Nephron progenitor cell (in vitro differentiated cells): ENCODE measurements at places on chromosomes 16 and 17.

DNA sequence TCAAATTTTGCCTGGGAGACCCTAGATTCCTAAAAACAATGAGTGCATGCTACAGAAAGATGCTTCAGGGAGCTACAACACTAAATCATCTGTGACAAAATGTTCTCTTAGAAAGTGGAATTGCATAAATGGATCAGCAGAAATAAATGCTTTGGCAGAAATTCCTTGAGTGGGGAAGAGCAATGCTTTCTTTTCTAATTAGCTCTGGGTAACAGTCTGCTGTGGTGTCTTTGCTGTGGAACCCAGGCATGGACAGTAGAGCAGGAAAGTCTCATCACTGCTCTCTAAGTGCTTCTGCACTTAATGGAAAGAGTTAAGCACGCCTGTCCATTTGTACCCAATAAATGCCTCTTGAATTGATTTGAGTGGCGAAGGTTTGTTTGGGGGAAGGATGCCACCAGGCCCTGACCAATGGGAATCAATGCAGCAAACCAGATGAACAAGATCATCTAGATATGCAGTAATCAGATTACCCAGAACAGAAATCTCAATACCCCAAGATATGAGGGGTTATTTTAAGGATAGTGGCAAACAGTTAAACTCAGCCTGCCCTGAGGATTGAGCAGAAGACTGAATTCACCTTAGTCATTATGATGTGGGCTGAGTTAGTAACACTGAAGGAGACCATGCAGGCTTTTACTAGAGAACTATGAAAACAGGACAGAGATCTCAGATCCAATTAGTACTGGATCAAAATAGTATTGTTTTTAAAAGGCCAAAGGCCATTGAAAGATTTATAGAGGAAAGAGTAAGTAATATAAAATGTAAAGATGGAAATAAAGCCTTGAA is 13.6 kb downstream of the HLF start:
- DNase-seq = no peak

DNA sequence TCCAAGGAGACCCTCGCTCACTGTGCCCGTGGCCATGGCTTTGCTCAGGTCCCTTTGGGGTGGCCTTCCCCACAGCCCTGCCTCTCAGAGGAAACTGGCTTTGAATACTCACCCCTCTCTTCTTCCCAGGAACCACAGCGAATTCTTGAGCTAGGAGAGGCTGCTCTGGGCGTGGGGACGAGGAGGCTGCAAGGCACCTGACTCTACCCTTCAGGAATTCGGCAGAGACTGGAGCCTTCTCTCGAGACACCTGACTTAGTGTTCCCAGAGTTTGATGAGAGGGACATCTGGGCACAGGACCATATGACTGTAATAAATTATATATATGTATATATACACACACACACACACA is 6.2 kb downstream of the LLGL2 start:
- DNase-seq = no peak

DNA sequence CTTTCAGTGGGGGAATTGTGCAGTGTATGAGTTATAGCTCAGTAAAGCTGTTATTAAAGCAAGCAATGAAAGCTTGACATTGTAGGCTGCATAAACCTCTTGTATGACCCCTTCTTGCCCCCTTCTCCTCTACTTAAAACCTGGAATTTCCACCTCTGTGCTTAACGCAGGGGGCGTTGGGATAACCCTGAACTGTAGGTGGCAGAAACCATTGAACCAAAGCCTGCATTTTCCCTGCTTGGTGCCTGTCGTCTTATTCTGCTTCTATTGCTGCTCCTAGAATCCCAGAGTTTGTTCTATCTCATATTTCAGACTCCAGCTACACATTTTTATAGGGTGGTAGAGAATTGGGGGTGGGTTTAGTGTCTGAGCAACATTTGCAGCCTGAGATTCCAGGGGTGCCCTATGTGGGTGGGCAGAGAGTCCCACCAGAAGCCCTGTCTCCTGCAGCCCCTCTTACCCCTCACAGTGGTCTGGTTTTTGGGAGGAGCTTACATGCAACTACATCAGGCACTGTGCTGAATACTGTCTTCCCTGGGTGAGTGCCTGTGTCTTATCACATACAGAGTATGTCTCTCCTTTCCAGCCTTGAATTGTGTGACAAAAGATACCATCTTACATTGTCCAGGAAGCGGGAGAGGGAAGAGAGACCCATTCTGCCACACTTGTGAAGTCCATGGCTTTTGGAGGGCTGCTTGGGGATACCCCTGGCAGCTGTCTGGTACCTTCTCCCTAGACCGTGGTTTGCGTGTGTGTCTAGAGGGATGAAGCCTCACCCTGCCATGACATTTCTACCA is 407.7 kb upstream of the EEF2KMT start:
- no peak for DNase-seq

GRCh38 chr17:64066716-64067115 is 46.3 kb upstream of the ICAM2 start:
- no peak for DNase-seq

DNA sequence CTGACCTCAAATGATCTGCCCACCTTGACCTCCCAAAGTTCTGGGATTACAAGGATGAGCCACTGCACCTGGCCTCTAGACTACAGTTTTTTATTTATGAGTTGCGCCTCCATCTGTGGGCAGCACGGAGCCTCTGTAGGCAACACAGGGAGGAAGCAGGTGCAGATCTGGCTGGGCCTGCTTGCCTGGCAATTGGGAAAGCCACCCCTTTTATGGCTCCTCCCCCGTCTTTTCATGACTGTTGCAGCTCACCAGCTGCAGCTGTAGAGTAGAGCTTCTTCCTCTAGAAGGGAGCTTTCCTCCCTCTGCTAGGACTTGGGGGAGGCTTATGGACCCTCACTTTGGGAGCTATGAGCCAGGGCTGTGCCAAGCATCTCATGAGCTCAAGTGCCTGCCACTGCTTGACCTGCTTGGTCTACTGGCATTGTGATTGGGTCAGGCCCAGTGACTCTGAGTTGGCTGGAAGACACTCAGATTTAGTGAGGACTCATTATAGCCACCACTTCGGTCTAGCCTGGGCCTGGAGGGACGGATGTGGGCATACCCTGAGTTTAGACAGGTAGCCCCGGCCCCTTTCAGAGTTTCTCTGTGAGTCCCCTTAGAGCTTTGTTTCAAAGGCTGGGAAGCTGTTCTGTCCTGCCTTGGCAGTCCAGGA is 6.9 kb upstream of the SLC7A6 start:
- no peak for DNase-seq

GRCh38 chr16:65878347-65878746 is 488.1 kb upstream of the CDH5 start:
- no peak for DNase-seq

GRCh38 chr17:34154961-34155730 is 99.9 kb upstream of the CCL2 start:
- no peak for DNase-seq

DNA sequence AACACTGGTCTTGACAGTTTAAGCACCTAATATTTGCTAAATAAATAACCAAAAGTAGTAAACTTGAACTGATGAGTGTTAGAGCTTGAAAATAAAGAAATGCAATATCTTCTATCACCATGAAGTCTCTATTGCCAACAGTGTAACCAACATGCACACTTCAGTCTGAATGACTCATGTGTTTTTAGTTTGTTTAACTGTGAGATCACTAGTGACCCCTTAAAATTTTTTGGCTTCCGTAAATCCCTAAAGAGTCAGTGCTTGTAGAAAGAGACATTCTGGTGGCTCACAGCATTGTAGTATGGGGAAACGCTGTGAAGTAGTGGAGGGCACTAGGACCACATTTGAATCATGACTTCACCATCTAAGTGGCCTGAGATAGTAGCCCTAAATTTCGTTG is 341.1 kb downstream of the PMP22 start:
- DNase-seq = no peak

DNA sequence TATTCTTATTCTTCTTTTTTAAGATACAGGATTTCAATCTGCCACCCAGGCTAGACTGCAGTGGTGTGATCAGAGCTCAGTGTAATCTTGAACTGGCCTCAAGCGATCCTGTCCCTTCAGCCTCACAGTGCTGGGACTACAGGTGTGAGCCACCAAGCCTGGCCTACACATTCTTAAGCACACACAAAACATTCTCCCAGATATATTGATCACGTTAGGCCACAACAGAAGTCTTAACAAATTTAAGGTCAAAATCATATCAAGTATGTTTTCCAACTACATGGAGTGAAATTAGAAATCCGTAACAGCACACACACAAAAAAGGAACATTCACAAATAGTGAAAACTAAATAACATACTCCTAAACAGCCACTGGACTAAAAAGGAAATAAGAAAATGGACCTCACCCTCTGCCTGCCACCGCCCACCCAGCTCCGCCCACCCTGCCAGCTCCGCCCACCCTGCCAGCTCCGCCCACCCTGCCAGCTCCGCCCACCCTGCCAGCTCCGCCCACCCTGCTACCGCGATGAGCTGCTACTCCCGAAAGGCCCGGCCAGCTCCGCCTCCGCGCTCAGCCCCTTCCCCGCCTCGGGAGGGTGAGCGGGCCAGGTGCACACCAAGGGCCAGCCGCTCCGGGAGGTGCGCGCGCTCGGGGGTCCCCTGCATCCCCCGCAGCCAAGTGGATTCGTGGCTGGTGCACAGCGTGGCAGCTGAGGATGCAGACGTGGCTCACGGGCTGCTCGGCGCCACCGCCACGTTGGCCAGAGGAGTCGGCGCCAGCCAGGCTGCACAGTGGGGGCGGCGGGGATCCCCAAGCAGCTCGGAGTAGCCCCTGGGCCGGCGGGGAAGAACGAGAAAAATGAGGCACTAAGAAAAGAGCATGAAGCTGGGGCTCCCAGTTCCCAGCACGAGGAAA is 41.2 kb downstream of the C16orf87 start:
- peak; percentile 74 for DNase-seq

- no peak for DNase-seq
Measured at GRCh38 chr17:47993964-47994363, 23.1 kb downstream of the CDK5RAP3 start.

DNA sequence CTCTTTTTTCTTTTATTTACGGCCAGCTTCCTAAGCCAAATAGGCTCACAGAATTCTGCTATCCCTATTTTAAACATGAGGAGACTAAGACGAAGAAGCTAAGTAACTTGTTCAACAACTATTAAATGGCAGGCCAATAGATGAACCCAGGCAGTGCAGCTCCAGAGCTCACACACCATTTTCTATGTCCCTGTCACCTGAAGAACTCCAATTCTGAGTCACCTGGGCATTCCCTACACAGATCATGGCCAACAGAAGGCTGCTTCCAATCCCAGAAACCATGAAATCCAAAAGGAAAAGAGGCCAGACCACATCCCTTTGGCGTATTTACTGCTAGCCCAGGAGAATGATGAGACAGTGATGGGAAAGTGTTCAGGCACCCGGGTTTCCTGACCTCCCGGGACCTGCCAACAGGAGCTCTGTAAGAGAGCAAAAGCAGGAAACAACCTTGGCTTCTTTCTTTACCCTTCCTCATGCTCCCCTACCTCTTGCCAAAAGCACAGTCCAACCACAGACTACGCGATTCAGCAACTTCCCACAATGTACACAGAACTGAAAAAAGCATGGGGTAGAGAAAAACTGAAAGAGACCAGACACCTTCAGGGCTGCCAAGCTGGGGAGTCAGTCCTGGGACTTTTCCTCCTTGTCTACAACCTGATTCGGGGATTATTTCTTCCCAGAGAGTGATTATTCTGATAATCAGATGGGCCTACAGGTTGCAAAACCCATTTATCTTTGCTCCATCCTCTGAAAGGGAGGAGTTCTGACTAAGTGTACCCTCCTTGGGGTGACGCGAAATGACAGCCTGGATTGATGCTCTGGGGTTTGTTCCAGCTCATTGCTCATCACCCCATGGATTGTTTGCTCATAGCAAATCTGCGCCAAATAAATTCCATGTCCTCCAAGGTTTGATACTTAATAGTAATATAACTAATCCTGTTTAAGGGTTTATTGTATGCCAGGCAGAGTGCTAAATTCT is 47.8 kb upstream of the HAS3 start:
- DNase-seq = no peak

DNA sequence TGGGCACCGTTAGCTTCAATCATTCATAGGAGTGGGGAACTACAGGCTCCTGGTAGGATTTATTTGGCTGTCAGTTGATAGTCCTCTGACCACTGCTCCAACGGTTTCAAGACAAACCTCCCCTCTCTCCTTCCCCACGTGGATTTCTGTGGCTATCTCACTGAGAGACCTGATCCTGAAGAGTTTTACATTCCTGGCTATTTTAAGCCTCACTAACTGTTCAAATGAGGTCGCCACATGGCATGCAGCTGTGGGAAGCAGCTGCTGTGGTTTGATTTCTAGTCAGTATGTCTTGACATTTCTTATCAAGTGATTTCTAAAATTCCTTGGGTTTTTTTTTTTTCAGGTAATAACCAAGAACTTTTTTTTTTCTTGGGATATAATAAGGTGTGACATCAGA is 38.3 kb downstream of the CDK5R1 start:
- DNase-seq = no peak

DNA sequence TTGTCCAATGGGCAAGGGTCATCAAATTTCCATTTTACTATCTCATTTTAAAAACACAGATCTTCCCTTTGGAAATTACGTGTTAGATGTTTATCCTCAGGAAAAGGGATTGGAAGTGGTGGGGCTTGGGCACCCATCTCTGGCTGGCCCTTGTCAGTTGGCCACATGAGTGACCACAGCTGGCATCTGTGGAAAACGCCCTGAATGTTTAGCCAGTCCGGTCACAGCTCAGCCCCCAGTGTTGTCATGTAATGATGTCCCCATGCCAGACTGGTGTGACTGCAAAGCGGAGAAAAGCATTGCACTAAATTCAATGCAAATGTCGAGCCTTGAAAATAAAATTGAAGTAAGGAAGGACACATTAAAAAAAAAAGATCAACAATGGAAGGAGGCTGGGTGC is 53.0 kb downstream of the TMC6 start:
- DNase-seq = no peak

DNA sequence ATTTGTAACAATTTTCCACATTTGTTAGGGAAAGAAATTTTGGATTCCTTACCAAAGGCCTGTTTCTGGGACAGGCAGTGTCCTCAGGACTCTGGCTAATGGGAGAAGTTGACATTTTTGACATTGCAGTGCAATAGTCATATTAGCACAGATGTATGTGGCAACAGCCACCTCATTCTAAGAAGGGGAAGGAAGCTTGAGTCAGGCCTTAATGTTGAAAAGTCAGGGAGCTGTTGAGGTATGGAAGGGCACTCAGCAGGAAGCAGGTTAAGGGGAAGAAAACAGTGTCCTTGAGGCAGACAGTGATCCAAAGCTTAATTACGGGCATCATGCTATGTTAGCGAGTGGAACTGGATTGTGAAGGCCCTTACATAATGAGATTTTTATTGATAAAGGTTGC is 20.9 kb downstream of the AKTIP start:
- no peak for DNase-seq

DNA sequence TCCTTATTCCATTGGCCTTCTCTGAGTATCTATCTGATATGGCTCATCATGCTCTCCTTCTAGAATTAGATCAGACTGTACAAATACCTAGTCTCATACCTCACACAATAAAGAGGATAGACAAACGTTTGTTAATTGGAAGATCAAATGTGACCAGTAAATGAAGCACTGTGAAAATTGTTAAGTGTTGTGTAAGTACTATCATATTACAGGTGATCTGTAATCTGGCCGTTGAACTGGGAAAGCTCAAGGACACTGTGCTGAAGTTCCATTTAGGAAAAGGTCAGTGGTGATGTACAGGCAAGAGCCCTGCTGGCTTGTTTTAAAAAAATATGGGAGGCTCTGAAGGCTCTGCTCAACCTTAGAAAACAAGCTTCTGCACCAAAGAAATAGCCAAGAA is 38.5 kb upstream of the CORO6 start:
- no peak for DNase-seq

GRCh38 chr17:63153488-63153887 is 187.5 kb downstream of the TANC2 start:
- DNase-seq = no peak
